ENCODE measurements at places on chromosomes 12 and 14.

DNA sequence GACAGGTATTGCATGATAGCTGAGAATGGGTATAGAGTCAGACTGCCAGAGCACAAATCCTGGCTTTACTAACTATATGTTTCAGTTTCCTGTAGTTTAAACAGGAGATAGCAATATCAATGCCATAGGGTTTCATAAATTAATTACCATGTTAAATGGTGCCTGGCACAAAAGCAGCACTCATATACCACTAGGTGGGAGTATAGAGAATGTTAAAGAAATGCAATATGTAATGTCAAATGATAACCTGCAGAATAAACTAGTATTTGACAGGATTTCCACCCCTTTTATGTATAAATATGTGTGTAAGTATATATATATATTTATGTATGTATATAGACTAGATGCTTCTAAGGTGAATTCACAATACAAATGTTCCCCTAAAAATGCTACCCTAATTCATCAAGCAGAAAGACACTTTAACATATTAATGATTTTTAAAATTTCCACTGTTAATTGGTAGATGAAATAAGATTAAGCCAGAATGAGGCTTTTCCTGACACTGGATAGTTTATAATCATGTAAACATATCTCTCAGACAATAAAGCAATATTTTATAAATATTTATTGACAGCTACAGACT lies 8.6 kb downstream of the WDR89 start:
- peak; percentile 4 for DNase-seq

- no peak for DNase-seq
Measured at GRCh38 chr12:62799766-62800406, 135.1 kb downstream of the PPM1H start.

DNA sequence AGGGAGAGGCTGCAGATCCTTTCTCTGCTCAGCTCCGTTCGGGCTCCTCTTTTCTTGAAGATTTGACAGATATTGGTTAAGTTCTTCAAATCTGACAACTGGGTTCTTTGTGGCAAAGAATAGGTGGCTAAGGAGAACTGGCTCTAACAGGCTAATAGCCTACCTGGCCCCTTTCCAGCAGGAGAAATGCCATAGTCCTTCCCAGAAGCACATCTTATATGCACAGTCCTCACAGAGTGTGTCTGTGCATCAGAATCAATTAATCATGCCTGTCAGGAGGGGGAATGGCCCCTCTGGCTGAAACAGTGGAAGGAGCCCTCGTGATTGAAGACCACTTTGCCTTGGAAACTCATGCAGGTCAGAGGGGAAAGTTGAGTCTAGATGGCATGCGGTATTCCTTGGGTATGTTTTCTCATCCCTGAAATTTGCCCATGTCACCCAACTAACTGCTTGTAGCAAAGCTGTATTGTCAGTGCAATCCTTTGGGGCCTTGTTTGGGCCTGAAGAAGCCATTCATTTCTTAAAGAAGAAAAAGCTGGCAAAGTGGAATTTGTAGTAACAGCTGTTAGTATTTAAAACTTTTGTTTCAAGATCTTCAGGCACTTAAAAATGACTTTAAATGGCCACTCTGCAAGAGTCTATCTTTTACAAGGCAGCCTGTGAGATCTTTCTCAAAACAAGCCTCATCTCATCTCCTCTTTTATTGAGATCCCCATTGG lies 251.5 kb downstream of the ZFP36L1 start:
- DNase-seq, result no peak

- DNase-seq, result no peak
Measured at GRCh38 chr12:88642675-88643431, 62.6 kb upstream of the KITLG start.

- DNase-seq, result peak; percentile 96
Measured at GRCh38 chr14:35403603-35404448, 723 bp downstream of the NFKBIA start.

- no peak for DNase-seq
Measured at GRCh38 chr14:49016381-49016780, 569.8 kb downstream of the RPS29 start.

- DNase-seq, result no peak
Measured at GRCh38 chr12:131266591-131267467, 313.1 kb downstream of the ADGRD1 start.

DNA sequence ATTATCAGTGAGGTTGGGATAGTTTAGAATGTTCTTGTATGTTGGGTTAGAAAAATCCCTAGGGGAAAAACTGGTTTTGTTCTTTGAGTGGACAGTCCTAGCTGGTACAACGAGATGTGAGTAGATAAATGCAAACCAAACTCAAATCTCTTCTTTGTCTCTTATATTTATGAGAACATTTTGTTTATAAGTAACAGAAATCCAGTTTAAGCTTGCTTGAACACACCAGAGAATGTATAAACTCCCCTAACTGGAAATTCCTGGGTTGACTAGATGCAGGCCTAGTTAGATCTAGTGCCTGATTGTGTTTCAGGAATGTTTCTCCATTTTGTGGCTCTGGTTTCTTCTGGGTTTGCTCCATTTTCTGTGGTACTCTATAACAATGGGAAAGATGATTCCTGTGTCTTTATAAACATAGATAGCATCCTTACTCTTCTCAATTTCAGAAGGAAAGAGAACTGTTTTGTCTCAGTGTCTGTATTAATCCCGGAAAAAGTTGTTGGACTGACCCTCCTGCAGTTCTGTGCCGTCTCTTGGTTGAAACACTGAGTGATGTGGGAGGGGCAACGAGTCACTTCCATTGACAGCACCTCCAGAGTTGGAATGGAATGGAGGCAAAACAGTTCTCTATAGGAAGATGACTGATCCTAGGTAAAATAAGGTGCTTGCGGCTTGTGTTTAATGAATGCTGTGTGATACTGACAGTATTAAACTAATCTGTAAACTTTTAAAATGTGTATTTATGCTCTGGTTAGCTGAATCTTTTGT lies 244.8 kb downstream of the TMTC2 start:
- no peak for DNase-seq

DNA sequence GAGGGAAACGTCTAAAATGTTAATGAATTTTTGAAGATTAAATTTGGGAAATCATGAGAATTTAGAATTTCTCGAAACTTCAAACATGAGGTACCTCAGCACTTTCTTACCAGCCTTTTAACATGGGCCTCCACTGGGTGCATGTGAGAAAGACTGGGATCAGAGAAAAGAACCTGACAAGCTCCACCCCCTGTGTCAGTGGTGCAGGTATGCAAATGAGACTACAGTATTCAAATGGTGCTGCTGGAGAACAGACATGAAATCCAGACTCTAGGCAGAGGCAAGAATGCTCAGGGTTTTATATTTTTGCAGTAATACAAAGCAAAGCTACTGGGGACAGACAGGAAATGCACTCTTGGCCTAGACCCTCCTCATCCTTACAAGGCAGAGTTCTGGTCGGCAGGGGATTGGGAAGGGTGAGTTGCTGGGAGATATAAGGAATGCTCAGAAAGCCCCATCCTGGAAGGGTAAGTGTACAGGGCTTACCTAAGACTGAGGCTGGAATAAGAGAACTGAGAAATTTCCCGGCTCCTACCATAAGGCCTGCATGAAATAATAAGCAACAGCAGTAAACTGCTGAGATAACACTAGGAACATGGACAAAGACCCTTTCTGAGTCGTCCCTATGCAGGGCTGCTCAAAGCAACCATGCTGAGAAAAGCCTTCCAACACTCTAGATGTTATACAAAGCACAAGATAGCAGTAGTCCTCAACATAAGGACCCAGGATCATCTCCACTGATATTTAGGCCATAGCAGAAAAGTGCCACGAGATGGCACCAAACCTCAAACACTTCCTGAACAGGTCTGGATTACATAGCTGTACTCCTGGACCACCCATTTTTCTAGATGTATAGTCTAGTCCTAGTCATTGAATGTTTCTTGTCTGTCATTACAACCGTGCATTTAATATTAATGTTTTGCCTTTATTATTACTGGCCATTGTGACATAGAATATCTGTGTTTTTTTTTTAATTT lies 260.8 kb downstream of the RASSF9 start:
- DNase-seq, result peak; percentile 47

DNA sequence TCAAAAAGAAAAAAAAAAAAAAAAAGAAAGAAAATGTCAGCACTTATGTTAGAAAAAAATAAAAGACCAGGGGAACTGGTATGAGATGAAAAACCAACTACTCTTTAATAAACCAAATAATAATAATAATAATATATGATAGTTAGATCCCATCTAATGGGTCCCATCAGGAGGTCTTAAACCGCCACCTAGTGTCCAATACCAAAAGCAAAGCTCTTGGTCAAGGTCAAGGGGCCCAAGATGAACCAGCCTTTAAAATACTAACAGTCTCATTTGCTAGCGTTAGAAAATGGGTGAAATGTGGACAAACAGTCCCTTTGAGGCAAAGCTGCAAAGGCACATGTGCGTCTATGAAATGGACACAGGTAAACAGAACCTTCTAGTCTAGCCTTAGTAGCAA lies 12.3 kb downstream of the BRAP start:
- DNase-seq, result peak; percentile 38

DNA sequence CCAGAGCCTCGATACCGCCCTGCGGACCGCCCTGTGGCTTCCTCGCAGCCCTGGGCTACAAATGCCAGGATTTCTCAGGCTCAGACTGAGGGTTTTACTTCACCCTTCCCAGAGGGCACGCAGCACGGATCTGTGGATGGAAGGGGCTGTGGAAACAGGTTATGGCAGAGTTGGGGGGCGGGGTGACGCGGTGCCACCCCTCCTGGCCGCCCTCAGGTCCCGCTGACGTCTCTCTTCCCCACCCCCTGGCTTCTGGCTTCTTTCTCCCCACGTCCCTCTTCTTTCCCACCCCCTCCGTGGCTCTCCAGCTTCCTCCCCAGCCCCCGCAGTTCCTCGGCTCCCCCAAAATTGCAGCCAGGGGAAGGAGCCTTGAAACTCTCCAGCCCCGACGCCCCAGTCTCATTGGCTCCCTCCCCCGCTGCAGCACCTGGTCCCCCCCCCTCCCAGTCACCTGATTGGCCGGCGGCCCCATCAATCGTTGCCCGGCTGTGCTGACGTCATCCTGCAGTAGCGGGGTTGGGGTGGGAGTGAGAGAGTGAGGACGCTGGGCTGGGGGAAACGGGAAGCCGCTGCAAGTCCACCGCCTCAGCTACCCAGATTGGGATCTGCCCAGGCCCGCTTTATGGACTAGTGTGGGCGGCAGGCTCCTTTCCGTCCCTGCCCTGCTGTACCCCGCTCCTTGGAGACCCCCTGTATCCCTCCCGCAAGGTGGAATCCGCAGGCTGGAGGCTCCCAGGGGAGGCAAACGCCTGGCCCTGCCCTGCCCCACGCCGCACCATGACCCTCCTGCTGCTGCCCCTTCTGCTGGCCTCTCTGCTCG lies at the start of gene CLSTN3:
CLSTN3 (plus strand) TSS at position 500 of the 820 bp plus-strand sequence; CDS start at position 778, 278 bp downstream.
- DNase-seq, result peak; percentile 75

GRCh38 chr12:63967358-63968145 lies 123.1 kb downstream of the SRGAP1 start:
- DNase-seq, result peak; percentile 14

GRCh38 chr14:27367345-27367744 lies 769.5 kb upstream of the NOVA1 start:
- DNase-seq, result no peak

Measured in fibroblast of gingiva (primary cell).